ENCODE measurements at places on chromosomes 16 and 17.

DNA sequence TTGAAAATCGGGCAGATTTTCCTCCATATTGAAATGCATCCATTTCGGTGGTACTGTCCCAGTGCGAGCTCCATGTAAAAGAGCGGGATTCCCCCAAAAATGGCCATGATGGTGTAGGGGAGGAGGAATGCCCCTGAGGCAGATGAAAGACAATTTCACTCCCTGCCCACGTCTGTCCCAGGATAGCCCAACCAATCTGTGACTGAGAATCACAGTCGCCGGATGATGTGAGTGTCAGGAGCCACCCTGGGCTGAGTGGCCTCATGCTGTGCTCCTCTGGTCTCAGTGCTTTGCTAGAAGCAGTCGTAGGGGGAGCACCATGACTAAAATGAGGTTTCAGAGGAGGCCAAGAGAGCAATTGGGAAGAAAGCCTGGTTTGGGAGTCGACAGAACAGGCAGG lies 16.7 kb downstream of the SLC6A4 start:
- DNase-seq, result no peak

DNA sequence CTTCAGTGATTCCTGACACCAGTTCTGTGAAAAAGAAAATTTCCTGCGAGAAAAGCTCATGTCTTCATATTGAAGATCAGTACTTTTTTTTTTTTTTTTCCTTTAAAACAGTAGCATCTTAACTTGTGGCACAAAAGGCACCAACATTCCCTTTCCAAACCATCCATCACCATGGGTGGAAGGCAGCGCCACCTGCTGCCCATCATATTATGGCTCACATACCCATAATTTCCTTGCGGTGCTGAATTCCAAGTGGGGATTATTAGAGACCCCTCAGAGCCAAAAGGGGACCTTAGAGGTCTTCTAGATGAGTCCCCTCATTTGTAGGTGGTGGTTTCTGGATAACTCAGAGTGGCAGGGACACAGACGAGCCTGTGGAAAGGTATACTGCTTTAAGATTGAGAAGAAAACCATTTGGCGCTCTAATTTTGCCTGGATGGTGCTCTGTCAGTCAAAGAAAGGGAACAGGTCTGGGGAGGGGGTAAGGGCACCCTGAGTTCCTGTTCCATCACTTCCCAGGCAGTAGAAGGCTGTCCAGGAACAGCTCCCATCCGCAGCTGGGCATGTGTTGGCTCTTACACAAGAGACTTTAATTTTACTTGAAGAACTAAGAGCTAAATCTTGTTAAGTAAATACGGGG lies 7.9 kb upstream of the SOST start:
- no peak for DNase-seq

- no peak for DNase-seq
Measured at GRCh38 chr16:89094252-89094879, 714 bp downstream of the ACSF3 start.

- no peak for DNase-seq
Measured at GRCh38 chr17:82200743-82201497, 11.7 kb downstream of the CCDC57 start.

DNA sequence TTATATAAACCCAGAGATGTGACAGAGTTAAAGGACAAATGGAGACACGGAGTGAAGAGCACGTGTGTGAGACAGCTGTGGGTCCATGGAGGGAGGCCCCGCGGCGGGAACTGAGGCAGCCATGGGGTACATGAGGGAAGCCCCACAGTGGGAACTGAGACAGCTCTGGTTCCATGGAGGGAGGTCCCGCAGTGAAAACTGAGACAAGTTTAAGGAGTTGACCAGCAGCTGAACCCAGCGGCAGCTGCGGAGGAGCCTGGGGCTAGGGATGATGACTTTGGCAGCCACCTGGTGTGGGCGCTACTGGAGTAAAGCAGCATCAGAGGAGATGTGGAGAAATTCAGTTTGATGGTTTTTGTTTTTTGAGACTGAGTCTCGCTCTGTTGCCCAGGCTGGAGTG lies 185.1 kb downstream of the RPTOR start:
- DNase-seq, result no peak

Data from GM19239 (cell line).